ENCODE measurements at places on chromosomes 12 and 14.

DNA sequence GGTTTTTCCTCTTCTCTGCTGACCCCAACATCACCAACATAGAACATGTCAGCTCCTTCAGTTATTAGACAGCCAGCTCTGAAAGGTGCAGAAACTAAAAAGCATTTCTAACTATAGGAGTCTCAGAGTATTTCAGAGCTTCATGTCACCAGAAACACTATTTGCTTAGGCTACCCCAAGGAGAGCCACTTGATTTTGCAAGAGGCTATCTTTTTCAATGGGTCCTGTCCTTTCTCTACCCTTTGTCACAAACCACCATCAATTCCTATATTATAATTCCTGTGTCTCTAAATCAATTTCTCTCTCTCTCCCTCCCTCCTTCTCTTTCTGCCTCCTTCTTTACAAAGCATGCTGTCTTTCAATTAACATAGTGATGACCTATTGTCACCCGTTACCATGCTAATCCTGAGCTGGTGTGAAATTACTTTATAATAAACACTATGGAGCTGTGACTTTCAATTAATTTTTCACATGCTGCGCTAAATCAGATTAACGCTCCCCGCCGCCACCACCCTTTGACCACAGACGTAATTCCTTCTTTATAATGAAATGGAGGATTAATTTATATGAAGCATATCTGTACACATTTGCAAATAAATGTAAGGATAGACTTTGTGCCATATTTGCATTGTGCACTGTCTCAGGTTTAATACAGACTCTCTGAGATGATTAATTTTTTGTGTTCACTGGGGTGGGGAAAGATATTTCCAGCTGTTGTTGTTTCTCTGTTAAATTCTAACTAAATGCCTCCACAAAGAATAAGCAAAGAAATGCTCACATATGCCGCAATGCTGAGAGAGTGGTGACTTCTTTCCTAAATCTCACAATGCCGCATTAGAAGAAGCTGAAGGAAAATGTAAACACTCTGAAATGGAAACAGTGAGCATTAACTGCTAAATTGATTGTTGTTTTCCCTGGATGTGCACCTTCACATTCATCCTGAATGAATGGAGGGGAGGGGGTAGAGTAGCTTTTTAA, 418.6 kb downstream of the PDZRN4 start:
- no peak for DNase-seq

- DNase-seq = no peak
Measured at GRCh38 chr14:89227496-89227836, 189.6 kb downstream of the FOXN3 start.

DNA sequence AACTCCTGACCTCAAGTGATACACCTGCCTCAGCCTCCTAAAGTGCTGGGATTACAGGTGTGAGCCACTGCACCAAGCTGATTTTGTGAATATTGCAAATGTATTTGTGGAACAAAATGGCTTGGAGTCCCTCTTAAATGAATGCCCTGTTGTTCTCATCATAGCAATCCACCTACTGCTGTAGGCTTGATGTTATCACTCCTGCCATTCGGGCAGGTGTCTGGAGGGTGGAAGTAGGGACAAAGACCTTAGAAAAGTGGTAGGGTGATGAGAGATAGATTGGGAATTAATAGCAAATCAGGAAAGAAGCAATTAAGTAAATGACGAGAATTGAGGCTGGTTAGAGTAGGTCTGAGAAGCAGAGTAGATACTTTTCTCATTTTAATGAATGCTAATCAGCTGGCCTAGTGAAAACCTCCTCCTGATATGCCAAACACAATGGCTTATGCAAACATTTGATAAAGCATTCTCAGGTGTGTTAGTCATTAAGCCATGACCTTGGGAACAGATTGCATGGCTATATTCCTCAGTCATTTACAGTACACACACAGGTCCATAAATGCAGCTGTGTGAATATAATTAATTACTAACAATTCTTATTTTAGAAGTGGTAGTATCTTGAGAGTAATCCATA, 60.5 kb upstream of the USP44 start:
- no peak for DNase-seq

DNA sequence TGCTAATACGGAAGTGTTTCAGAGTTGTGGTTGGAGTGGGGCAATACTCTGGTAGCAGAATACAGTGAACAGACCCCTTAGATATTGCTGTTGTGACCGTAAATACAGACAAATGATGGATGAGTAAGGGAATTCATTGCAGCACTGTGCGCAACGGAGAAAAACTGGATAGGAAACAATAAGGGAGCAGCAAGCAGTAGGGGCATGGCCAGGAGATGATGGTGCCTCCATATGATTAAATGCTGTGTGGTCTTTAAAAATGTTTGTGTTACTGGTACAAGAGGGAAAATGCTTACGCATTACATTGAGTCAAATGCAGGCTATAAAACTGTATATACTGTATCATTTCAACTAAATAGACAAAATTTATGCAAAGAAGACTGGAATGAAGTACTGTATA, 61.6 kb downstream of the EML1 start:
- DNase-seq = no peak

DNA sequence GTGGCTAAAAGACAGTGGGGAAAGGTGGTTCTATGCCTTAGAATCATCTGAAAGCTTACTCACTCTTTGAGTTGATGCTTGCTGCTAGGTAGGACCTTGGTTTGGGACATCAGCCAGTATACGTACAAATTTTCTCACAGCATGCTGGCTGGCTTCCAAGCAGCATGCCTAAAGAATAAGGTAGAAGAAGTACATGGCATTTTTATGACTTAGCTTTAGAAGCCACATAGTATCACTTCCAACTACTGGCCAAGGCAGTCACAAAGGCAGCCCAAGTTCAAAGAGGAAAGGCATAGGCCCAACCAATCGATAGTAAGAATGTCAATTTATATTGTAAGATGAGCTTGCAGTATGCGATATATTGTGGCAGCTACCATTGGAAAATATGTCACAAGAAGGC, 284.2 kb upstream of the CAND1 start:
- no peak for DNase-seq

DNA sequence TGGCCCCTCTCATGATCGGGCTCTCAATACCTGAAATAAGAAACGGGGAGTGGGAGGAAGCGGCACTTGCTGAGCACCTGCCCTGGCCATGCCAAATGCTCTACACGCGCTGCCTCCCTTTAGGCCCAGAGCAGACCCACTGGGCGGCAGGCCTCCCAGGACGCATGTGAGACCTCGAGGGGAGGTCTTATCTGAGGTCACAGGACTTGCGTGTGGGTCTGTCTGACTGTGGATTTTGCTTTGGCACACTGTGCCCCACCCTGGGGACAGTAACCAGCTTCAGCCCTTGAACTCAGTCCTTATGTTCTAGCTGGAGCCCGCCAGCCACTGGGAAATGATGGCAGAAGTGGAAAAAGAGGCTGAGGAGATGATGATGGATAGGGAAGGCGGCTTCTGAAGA, 91.8 kb downstream of the RBM19 start:
- DNase-seq = no peak

DNA sequence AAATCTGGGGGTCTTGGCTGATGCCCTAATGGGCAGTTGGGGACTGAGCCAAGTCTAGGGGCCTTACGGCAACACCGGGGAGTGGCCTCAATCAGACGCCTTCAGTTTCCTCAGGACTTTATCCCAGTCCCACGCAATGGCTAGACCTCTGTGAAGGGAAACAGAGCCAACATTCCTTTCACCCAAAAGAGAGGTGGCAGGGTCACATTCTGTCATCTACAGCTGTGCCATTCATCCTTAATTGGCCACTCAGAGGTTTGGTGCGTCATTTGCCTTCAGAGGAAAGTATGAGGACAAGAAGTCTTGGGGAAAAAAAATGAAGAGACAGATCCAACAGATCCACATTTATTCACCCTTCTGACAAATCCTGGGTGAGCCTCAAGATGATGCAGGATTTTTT, 166.9 kb upstream of the AVPR1A start:
- DNase-seq = no peak

- DNase-seq = no peak
Measured at GRCh38 chr12:126093908-126094307, 1028.7 kb downstream of the AACS start.

DNA sequence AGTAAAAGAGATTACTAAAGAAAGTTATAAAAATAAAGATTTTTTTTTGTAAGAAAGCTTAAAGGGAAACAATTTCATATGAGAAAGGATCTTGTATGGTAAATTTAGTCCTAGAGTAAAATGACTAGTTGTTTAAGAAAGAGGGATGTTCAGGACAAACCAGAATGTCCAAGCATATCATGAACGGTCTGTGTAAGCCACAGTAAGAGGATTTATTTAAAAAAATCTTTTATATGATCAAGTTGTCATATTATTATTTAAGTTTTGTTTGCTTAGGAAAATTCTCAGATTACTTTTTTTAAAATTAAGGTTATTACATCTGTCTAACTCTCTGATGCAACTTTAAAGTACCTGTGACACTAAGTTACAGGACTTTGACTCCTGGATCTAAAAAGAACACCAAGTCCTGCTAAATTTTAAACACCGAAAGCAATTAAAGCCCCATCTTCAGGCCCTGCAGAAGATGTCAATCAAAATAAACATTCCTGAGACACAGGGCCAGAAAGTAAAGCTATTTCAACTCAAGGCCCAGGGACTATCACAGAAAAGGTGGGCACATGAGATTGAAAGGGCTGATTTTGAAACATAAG, 17.3 kb upstream of the CCDC196 start:
- DNase-seq = no peak

DNA sequence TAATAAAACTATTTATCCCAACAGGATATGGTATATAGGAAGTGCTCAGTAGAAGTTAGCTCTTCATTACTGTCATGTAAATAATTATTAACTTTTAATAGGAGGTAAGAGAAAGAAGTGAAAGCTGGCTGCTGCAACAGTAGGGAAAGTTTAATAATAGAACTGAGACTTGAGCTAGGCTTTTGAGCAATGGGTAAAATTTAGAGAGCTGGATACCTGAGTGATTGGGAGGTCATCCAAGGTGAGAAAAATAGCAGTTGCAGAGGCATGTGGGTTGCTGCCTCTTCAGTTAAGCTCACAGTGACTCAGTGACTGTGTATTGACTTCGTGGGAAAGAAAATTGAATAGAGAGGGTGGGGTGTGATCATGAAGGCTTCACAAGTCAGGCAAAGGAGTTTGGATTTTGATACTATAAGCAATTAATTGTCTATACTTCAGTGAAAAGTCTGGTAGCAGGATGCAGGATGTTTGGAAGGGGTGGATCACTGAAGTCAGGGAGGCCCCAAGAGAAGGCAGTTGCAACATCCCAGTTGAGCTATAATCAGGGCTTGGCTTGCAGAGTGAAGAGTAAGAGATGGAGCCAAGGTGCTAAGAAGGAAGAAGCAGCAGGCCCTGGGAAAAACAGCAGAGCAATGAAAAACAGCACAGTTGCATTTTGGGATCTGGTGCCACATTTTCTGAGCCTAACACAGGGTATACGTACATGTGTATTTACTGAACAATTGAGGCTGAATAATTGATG, 172.0 kb upstream of the FRMD6 start:
- DNase-seq = no peak

DNA sequence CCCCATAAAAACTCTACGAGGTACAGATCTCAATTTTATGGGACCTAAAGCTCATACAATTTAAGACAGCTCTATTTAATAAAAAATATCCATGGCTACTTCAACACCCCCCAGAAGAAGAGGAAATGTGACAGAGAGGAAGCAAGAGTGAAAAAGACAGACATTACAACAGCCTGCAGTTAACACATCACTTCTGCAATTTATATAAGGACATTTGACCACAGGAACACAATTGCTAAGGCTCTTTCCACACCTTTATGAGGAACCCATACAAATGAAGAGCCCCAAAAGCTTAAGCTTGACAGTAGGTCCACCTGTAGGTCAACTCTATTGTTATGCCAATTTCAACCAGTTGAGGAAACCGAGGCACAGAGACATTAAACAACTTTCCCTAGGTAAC, 5.6 kb downstream of the OR10P1 start:
- DNase-seq = no peak

GRCh38 chr12:55909513-55909884, 18.2 kb downstream of the PYM1 start:
- DNase-seq = no peak

DNA sequence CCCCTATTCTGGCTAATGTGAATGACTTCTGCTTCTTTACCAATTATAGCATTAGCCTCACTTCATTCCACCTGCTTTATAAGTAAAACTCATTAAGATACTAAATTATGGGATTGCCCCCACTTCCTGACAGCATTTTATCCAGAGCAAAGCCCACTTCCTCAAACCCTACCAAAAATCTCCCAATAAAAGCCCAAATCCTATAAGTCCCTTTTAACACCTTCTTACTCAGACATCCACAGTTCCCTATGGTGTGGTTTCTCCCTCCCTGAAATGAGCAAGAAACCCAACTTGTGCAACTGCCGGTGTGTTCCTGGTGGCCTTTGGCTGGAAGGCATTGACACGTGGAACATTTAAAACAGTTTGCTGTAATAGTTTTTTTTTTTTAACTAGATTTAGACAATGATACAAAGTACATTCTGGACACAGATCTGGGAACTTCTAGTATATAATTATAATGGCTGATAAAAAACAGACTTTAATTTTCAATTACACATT, 53.1 kb downstream of the BRMS1L start:
- DNase-seq = no peak

DNA sequence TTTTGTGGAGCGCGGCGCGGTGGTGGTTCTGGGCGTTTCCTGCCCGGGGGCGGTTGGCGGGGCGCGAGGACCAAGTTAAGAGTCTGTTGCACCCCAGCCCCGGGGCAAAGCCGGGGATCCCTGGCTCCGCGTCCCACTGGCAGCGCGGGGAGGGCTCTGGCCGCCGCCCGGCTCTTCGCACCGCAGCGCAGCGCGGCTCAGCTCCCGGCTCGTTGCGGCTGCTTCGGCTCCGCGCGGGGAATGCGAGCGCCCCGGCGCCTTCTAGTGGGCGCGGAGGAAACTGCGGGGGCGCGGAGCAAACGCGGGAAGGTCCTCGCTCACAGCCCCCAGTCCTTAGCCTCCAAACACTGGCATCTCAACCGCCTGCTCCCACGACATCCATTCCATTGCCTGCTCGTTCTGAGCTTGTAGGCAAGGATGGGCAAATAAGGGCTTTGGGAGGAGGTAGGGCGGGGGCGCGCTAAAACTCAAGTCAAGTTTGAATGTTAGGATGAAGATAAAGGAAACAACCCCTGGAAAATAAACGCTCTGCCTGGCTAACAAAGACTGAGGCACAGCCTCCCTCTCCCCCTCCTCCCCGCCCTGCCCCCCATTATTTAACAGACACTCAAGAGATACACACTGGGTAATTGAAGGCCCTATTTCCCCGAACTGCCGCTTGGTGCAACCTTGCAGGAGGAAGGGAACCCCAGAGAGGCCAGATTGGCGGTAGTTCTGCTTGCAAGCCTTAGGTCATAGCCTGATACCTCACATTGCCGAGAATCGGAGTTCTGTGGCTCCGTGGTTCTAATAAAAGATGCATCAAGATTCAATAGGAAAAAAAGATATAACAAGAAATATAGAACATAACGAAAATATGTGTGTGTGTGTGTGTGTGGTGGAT, at the start of gene B4GALNT1:
Gene B4GALNT1 (minus strand): TSS at position 244 of the 883 bp plus-strand sequence. CDS start 1,069 bp downstream, outside the sequence.
- DNase-seq = no peak
